ENCODE measurements at places on chromosomes 1 and 21.

GRCh38 chr1:223301371-223301770, 62.6 kb downstream of the SUSD4 start:
- H3K4me3 ChIP-seq = no peak overlapping the region
- H3K27ac ChIP-seq = no peak overlapping the region
- H3K36me3 ChIP-seq = no peaks in the 10 kb centered on the region
- DNase-seq = no peak
- no peaks in the 10 kb centered on the region for H3K4me1 ChIP-seq

- no peaks in the 10 kb centered on the region for H3K4me1 ChIP-seq
- H3K27me3 ChIP-seq = no peaks in the 10 kb centered on the region
- no peak overlapping the region for H3K4me3 ChIP-seq
- no peaks in the 10 kb centered on the region for H3K36me3 ChIP-seq
Observed at GRCh38 chr21:18772404-18772803, 368.8 kb upstream of the TMPRSS15 start.

- H3K27me3 ChIP-seq = no peaks in the 10 kb centered on the region
- no peak for DNase-seq
- no peak overlapping the region for H3K27ac ChIP-seq
Observed at GRCh38 chr1:98764485-98764884, 103.0 kb downstream of the SNX7 start.

DNA sequence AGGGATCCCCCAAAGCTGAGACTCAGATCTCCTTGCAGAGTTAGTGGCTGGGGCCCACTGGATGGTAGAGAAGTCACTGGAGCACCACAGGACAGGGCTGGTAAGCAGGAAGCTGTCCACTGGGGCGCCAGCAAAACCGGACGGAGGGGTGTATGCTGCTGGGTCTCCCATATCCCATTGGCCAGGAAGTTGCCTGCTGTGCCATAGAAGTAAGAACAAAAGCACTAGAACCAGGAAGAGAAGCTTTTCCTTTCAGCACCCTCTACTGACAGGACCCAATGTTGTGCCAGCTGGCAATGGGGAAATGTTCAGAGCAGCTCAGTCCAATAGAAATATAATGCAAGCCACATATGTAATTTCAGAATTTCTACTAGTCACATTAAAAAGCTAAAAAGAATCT, 146.6 kb downstream of the SPATA46 start:
- H3K27me3 ChIP-seq = no peaks in the 10 kb centered on the region
- no peaks in the 10 kb centered on the region for H3K36me3 ChIP-seq
- peak; percentile 22 for DNase-seq
- no peak overlapping the region for H3K4me3 ChIP-seq
- H3K27ac ChIP-seq = no peak overlapping the region

DNA sequence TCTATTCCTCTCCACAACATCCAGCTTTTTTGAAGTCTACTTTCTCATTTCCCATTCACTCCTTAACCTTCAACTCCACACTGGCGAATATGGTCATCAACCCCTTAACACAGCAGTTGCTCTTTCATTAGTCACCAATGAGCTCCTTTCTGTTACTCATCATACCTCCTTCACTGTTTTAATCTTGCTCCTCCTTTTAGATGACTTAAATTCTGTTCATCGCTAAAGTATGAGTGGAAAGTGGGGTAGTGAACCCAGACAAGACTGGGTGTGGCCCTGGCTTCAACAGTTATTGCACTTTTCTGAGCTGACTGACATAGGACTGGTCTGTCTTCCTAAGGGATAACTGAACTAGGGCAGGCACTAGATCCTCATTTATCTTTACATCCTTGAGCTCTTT, 51.3 kb downstream of the AKT3 start:
- no peak overlapping the region for H3K27ac ChIP-seq
- no peak overlapping the region for H3K4me3 ChIP-seq
- no peaks in the 10 kb centered on the region for H3K4me1 ChIP-seq
- H3K36me3 ChIP-seq = no peaks in the 10 kb centered on the region
- DNase-seq = no peak

DNA sequence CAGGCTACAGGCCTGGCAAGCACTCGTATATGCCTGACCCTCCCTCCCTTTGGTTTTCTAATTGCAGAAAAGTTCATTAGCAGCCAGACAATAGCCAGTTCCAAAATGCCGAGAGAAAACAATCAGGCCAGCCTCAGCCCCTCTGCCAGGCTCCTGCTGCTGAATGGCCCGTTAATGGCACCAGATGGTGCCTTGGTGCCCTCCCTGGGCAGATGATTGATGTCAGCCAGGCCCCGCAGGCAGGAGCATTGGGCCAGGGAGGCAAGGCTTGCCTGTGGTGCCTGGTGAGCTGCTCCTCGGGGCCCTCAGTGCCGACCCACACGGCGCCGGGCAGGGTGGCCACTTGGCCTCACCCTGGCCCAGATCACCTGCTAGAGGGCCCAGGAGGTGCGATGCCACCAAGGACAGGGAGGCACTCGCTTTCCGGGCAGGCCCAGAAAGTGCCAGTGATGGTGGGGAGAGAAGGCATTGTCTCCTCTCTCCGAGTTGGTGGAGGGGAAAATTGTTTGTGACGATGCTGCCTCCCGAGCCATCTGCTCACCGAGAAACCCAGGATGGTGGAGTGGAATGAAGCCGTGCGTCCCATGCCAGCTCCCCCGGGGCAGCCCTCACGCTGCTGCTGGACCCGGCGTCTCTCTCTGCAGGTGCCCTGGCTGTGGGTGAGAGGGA, 28.1 kb downstream of the QSOX1 start:
- H3K36me3 ChIP-seq = no peaks in the 10 kb centered on the region
- no peaks in the 10 kb centered on the region for H3K27me3 ChIP-seq
- H3K4me1 ChIP-seq = no peaks in the 10 kb centered on the region
- H3K27ac ChIP-seq = no peak overlapping the region
- H3K4me3 ChIP-seq = no peak overlapping the region

Measured in transverse colon (tissue), 4 donors.